ENCODE measurements at places on chromosomes 16 and 17.

DNA sequence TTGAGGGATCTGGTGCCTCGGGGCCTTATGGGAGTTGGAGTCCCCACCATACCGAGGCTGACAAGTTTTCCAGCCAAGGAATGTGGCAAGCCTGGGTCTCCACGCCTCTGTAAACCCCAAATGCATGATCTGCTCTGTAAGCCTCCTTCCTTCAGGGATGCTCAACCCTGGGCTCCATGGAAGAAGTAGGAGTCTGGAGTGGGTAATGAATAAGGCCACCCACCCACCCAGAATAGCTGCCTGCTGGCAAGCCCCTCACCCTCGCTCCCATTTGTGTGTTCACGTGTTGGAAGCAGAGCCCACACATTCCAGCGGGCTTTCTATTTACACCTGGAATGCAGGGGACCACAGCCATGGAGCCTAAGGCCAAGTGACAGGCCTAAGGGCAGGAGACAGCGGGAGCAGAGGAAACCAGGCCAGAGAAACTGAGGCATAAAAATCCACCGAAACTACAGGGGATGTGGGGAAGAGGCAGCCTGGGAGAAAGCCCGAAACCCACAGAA, 4.4 kb downstream of the DLG4 start:
- DNase-seq = no peak

DNA sequence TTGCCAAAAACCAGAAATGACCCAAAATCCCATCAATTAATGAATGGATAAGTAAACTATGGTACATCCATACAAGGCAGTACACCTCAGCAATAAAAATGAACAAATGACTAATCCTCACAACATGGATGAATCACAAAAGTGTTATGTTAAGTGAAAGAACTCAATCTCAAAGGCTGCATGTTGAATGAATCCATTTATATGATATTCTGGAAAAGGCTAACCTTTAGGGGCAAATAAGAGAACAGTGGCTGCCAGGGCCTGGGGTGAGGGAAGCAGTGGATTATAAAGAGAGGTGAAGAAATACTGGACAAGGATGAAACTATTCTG, 46.1 kb upstream of the MSI2 start:
- DNase-seq = peak; percentile 32

DNA sequence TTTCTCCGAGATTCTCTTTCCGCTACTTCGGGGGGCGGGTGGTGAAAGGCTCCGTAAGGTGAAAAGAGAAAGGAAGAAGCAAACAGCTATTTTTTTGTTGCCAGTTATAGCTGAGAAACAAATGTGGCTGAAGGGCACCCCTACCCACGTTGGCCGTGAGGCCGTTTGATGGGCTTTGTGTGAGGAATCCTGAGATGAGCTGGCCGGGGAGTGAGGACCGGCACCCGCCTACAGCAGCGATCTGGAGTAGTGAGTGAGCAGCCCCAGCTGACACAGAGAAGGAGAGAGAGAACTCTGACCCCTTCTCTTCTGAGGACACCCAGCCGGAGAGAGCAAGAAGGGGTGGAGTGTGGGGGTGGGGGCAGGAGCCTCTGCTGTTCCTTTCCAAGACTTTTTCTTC, 5.6 kb downstream of the JPH3 start:
- no peak for DNase-seq

GRCh38 chr16:73878611-73879010, 418.0 kb upstream of the PSMD7 start:
- DNase-seq = peak; percentile 50

DNA sequence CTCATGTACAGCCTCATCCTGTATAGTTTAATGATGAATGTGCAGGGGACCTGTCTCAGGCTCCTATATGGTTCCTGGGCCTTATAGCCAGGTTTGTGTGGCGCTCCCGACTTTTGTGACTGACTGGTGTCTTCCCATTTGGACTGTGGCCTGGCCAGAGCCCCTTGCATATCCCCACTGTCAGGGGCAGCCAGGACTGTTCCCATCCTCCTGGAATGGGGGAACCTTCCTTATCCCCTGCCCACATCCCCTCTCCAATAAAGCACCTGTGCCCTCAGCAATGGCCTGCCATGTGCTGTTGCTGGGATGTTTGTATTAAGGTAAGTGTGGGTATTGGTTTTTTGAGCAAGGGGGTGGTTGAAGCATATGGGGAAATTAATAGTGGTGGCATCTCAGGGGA, 2.6 kb downstream of the B3GNT9 start:
- DNase-seq = no peak

- no peak for DNase-seq
Measured at GRCh38 chr16:9039210-9039609, 52.2 kb upstream of the HAPSTR1 start.

GRCh38 chr17:81241648-81242420, 2.7 kb downstream of the NDUFAF8 start:
- peak; percentile 73 for DNase-seq

GRCh38 chr16:5328546-5328945, 231.0 kb upstream of the EEF2KMT start:
- no peak for DNase-seq

- DNase-seq = peak; percentile 94
Measured at GRCh38 chr17:67245073-67245693, at the start of gene HELZ. Gene HELZ, minus strand, starts transcription at chr17:67245196. Its CDS starts 26,392 bp downstream, at chr17:67218804.

DNA sequence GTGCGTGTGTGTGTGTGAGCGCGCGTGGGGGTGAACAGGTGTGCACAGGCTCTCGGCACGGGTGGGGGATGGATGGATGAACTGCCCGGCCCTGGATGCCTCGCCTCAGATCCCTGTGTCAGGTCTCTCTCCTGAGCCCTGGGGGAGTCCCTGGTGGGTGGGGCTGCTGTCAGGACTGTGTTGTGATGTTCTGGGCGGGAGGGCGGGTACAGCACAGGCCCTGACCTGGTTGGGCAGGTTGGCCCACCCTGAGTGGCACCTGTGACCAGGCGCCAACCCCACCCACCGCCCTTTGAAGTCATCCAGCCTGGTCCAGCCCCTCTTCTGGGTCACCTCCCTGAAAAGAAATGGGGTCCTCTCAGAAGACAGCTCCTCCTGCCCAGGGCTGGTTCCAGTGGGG, 41.6 kb upstream of the TAC4 start:
- no peak for DNase-seq

DNA sequence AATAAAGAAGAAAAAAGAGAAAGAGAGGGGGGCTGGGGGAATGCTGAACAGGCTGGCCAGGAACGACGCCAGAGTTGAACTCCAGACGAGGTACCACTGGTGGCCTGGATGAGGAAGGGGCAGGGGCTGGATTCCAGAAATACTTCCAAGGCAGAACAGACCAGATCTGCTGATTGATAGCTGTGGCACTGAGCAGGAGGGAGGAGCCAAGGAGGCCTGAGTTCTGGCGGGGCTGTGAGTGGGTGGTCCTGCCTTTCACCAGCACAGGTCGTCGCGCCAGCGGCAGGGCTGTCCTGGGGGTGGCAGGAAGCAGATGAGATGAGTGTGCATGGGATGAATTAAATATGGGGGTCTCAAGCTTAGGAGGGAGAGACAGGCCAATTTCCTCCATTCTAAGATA, 5.5 kb downstream of the CCDC42 start:
- no peak for DNase-seq

- DNase-seq = no peak
Measured at GRCh38 chr16:50037662-50038220, 12.7 kb downstream of the CNEP1R1 start.

DNA sequence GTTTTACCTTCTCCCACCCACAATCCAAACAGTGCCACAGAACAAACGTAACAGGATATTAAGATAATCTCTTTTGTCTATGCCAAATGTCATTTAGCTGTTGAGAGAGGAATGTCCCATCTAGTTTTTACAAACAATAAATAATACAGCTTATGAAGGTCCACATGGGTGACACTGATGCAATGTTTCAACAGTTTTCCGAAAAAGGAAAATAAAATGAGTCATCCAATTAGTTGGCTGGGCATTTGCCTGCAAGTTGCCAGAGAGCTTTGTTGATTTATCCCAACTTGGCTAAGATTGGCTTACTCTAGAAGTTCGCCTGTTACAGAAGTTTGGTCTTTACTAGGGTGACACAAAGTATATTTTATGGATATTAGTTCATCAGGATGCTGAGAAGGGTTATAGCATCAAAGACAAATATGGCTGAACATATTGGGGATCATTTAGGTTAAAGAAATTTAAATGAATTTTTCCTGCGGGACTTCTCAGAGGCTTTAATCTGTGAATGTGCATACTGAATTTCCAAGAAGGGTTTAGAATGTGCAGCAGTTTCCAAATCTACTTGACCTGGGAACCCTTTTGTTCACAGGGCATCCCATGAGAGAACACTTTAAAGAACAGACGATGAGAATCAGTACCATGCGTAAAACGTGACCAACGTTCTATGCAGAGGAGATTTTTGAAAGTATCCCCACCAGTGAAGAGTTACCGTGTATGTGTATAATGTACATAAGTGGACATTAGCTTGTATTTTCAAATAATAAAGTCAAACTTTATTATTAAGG, 73.1 kb downstream of the CDH13 start:
- DNase-seq = peak; percentile 30

- DNase-seq = no peak
Measured at GRCh38 chr17:57166803-57167202, 81.8 kb downstream of the AKAP1 start.

- DNase-seq = peak; percentile 64
Measured at GRCh38 chr16:2388875-2389433, 40.3 kb upstream of the CCNF start.

GRCh38 chr17:47870056-47870455, 19.1 kb upstream of the SP6 start:
- DNase-seq = no peak

DNA sequence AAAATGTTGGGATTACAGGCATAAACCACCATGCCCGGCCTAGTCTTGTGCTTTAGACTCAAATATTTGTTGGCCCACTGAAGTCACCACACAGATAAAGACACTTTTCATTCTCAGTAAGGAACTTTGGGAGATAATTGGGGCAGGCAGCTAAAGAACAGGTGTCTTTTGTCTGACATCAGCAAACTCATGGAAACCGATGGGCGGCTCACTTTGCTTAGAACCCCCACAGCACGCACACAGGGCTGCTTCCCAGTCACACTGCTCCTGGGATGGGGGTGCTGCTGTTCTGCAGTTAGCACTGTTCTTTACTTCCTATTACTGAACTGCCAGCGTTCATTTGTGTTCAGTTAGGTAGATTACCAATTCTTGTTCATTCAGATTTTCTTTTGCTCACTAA, 18.0 kb upstream of the BRCA1 start:
- no peak for DNase-seq

GRCh38 chr16:1193143-1193824, 31.8 kb downstream of the TPSG1 start:
- DNase-seq = no peak

DNA sequence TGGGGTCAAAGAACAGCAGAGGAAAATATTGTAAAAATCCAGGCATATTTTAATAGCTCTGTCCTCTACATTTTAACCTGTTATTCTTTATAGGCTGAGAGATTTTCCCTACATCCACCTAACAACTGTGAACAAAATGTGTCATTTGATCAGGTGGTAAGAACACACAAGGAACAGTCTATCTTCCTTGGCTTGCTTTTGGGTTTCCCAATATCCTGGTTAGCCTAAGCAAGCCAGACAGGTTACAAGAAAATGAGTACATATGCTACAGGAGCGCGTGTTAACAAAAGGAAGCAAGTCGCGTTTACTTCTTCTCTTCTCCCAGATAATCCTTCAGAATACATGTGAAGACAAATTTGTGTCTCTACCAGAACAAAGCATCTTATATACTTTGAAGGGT, 31.0 kb upstream of the PITPNM3 start:
- DNase-seq = no peak

DNA sequence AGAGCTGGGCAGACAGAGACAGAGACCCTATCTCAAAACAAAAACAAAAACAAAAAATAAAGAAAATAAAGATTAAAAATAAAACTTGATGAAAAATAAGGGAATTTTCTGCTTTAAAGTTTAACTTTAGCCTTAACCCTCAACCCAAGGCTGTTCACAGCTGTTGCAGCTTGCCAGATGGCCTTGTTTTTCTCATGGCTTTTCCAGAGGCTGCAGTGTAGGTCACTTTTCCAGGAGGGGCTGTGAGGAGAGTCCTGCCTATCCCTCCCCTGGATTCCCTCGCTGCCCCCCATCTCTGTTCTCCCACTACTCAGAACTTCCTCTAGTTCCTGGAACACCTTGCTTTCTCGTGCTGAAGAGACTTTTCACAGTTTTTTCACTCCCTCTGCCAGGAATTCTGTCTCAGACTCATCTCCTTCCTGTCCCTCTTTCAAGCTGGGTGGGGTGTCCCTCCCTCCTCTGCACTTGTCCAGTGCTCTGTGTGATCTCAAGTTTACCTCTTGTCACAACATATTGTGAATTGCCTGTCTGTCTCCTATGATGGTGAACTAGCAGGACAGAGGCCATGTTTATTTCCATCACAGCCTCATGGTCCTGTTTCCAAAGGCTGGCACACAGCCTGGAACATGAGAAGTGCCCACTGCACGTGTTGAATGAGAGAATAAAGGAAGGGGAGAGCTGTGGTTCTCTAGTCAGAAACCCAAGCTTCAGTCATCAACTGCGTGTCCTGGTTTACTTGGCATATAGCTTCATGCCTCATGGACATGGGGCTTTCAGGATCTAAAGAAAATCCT, 69.9 kb upstream of the MSI2 start:
- DNase-seq = no peak

DNA sequence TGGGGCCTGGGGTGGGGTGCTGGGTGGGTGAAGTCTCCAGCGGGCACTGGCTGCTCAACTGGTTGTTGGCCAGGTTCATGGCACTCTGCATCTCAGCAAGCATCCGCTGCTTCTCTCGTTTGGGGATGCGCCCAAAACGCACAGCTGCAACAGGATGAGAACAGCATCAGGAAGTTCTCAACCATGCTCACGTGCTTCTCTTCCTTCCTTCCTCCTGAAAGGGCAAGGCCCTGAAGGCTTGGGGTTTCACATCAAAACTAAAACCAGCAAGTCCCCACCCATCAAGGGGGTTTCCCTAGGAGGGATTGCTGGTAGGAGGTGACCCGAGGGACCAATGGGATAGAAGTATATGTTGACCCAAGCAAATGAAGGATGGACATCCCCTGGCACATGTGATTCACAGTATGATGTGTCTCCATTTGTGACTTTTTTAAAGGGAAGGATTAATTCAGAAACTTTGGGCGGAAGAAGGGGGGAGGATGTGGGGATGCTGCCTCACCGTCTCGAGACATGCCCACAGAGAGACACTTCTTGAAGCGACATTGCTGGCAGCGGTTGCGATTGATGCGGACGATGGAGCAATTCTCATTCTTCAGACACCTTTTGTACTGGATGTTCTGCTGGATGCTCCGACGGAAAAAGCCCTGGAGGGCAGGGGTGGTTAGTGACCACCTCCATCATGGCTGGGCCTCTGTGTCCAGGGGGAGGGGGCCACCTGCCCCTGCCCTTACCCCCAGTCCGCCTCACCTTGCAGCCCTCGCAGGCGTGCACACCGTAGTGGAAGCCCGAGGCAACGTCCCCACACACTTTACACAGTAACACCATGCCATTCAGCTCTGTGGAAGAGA, 4.2 kb downstream of the NR1D1 start:
- DNase-seq = no peak

- DNase-seq = no peak
Measured at GRCh38 chr17:80212962-80213642, 7.0 kb downstream of the SGSH start.

GRCh38 chr16:88982286-88983084, 5.5 kb upstream of the CBFA2T3 start:
- DNase-seq = no peak

GRCh38 chr17:9568957-9569588, 6.5 kb downstream of the STX8 start:
- no peak for DNase-seq

Measured in urothelium cell line (cell line).